Breast epithelium (tissue), 4 donors: ENCODE measurements at places on chromosomes 11 and 22. TPM values are rescaled to one million over a fixed set of nuclear protein-coding genes. Genes with fewer than 3 reads are reported as not detected.

DNA sequence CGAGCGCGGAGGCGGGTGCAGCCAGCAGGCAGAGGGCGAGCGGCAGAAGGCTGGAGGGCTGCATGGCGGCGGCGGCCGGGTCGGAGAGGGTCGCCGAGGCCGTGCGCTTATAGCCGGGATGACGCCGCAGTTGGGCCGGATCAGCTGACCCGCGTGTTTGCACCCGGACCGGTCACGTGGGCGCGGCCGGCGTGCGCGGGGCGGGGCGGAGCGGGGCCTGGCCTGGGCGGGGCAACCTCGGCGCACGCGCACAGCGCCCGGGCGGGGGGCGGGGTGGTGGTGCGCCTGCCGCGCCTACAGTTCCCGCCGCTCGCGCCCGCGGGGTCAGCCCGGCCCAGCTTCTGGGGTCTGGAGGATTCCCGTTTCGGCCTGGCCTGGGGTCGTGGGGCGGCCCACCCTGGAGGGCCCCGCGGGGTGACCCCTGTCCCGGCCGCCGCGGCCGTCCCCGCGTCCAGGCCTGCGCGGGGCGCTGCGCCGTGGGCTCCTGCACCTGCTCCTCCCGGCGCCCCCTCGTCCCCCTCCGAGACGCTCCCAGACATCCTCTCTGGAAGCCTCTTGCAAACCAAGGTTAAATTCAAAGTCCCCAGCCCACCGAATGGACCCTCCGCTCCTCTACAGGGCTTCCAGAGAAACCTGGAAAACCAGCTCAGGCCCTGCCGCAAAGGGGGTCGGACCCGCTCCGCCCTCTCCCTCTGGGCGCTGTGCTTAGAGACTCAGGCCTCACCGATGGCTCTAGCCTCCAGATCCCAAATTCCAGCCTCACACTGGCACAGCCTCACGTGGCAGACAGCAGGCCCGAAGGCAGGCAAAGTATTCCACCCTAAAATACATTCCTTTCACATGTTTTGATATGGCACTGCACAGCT, at the start of gene CTSD:
CTSD (minus strand) TSS at position 132 of the 866 bp plus-strand sequence; CDS start at position 64, 68 bp downstream.
- DNase-seq = peak; percentile 78

GRCh38 chr11:84234011-84234410, 947.8 kb upstream of the CCDC90B start:
- DNase-seq = no peak

DNA sequence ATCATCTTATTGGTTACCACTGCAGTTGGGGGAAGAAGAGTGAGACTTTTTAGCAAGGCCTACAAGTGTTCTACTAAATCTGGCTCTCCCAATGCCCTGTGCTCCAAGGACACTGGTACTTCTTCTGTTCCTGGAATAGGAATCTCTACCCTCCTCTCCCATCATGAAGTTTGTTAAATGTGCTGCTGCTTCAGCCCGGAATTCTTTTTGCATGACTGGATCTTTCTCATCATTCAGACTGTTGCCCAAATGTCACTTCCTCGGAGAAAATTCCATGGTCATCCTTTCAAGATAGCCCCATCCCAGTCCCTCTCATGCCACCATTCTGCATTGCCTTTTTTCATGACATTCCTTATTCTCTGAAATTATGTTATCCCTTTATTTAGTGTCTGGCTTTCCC, 400.8 kb downstream of the SOX6 start:
- no peak for DNase-seq

The POU2F3 gene
- total RNA-seq = 7.0 TPM

DNA sequence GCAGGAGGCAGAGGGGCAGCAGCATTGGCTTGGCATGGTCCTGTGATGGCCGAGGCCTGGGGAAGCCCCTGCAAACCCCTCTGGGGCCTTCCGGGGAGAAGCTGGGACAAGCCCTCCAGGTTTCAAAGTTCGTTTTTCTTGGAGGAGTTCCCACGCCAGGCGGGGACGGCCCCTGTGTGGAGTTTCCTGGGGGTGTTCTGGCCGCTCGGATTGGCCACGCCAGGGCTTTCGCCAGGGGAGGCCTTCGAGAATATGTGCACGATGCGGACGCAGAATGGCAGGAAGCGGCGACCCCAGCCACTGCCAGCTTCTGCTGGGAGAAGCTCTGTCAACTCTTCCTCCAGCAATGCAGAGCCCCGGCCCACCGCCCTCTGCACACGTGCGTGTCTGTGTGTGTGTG, 102.3 kb upstream of the ASPHD2 start:
- DNase-seq = no peak

The MS4A7 gene
- total RNA-seq = 39.0 TPM

DNA sequence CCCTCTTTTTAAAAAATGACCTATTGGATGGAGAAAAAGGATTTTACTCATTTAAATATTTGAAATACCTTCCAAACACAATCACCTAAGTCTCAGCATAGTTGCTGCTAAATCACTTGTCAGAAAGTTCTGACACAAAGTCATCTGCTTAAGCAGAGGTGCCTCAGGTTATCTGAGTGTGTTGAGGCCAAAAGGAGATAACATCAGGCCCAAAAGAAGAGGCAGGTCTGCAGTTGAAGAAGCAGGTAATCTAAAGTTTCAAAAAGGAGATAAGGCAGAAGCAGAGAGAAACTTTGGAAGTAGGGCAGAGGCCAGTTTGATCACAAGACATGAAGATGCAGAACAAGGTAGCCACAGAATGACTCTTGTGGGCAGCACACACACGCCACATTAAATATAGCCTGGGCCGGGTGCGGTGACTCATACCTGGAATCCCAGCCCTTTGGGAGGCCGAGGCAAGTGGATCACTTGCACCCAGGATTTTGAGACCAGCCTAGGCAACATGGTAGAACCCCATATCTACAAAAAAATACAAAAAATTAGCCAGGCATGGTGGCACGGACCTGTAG, 175.7 kb upstream of the API5 start:
- DNase-seq = no peak

The LBHD1 gene
- total RNA-seq = 4.3 TPM

The OR8G5 gene
- total RNA-seq = not detected

The CD82 gene
- total RNA-seq = 12.0 TPM

DNA sequence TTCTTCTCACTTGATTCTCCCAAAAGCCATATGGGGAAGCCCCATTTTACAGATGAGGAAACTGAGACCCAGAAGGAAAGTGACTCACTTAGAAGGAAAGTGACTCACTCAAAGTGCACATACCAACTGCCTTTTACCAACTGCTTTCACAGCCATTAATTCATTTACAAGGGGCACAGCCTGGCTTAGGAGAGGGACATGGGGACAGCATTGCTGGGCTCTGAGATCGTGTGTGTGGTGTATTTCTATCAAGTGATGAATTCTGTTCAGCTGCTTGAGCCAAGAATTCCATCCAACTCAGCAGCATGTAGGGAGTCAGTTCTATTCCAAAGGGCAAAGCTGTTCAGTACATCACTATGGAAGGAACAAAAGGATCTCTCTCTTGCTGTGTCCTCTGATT, 23.5 kb upstream of the PAK1 start:
- no peak for DNase-seq

GRCh38 chr11:12280838-12281565, 96.4 kb upstream of the PARVA start:
- DNase-seq = no peak

GRCh38 chr11:106137758-106138157, 60.3 kb downstream of the AASDHPPT start:
- no peak for DNase-seq

DNA sequence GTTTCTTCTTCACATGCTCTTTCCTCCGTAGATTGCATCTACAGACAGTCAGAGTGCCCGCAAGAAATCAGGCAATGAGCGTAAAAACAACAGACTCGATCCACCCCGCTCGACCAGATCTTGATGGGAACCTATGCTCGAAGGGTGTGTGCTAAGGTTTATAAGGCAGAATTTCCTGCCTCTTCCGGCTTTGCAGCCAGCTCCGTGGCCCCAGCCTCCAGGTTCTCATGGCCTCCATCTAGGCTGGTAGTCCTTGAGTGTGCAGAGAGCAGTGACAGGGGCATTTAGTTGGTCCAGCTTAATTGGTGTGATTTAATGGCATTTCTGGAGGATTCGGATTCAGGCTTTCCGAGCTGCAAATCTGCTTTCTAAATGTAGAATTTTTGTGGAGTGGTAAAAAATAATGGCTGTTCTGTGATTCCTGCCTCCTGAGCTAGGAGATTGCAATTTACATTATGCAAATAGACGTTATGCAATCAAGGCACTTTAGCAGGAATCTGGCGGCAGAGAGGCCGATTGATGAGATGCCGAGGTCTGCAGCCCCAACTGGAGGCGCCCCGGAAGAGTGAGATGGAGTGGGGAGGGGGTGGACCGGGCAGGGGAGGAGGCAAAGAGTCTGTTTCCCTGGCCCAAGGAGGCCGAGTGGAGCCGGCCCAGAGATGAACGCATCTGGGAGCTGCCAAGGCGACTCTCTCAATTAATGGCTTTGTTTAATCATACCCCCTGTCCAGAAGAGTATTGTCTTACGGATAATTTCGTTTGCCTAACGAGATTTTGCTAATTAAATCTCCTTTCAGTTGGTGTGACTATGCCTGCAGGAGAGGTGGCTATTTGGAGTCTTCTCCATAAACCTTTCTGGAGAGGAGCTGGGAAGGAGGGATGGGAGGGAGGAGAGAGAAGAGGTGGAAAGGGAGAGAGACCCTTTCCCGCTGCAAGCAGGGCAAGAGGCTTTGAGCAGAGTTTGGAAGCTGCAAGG, 75.3 kb downstream of the PKNOX2 start:
- DNase-seq = no peak

GRCh38 chr22:37001826-37002225, 17.4 kb downstream of the TST start:
- no peak for DNase-seq

The SLC22A6 gene
- total RNA-seq = not detected

The MFRP gene
- 0.16 TPM for total RNA-seq

The USH1C gene
- not detected for total RNA-seq

DNA sequence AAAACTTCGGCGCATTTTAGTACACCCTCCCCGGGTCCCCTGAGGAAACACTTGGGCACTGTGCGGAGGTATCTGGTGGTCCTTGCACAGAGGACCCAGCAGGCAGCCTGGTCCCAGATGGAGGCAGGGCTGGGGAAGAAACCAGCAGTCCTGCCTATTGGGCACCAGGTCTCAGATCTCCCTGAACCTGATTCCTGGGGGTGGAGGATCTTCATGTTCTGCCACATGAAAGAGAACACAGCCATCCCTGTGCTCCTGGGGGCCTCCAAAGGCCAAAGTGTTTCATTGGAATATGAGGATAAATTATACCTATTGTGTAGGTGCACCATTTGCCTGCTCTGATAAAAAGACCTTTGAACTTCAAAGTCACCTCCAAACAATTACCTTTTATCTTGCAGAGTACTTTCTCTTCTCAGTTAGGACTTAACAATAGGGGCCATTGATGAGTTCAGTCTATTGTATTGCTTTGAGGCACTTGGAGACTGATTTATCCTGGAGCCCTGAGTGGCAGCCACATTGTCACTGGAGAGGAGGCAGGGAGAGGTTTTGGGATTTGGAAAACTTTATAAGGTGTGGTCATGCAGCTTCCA, 1.8 kb downstream of the RCN1 start:
- DNase-seq = no peak

DNA sequence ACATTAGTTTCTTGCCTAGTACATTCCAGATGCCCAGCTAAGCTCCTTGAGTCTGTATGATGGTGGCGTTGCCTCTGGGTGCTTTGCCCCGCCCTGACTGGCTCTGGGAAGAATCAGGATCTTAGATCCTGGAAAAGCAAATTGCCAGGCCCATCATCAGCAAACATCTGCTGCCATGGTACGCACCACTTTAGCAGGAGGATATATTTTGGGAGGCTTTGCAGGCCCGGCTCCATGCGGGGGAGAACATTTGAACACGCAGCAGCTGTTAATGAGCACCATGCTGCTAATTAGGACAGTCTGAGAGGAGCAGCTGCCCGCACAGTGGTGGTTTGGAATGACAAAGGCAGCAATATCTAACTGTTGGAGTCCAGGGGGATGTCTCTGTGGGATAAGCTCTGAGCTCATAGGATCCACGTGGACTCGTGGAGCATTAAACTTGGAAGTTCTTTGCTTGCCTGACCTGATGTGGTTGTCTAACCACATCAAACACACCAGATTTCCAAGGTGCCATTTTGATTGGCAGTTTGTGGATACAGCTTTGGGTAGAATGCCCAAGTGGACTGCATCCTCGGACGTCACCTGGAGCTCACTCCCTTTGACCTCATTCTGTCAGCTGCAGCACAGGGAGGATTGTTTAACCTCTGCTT, 217.0 kb upstream of the ZBED5 start:
- no peak for DNase-seq

- DNase-seq = no peak
Measured at GRCh38 chr11:47289856-47290255, 19.9 kb downstream of the MADD start.

DNA sequence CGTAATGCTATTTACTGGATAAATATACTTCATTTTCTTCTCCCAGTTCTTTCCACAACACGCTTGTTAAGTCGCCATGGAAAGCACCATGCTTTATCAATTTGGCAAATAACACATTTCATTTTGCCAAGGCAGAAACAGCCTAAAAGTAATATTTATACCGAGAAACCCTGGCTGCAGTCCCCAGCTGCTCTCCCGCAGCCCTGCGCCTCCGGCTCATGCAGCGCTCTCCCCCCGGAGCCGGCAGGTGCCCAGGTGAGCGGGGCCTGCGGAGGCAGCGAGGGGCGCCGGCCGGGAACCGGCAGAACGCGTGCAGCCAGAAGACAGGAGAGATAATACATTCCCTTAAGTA, 681 bp upstream of the ARHGEF12 start:
- DNase-seq = no peak

DNA sequence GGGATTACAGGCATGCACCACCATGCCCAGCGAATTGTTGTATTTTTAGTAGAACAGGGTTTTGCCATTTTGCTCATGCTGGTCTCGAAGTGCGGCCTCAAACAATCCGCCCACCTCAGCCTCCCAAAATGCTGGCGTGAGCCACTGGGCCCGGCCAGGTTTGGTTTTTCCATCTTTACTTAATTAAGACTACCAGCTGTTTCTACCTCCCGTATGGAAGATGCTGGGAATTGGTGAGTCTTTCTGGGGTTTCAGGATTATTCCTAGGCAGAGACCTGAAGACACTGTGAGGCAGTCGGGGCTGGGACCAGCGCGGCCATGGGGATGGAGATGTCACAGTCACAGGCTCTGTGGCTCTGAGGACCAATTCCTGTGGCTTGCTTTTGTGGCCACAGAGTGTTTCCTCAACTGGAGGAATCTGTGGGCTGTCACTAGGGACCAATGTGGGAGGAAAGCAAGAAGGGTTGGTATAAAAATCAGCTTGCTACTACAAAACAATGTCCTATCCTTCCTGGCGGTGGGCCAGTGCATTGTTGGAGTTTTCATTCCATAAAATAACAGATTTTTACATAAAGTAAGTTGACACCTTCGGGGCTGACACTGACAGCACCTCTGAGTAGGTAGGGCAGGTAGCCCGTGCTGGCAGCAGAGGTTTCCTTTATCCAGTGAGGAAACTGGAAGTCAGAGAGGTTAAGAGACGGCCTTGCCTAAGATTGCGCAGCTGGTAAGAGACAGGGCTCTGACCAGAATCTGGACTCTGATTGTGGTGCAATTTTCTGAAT, 8.4 kb upstream of the FTH1 start:
- peak; percentile 50 for DNase-seq
